Panc1 (cell line): ENCODE measurements at places on chromosomes 12 and 14.

GRCh38 chr12:40794087-40794486 lies 101.8 kb downstream of the CNTN1 start:
- no peak for DNase-seq

DNA sequence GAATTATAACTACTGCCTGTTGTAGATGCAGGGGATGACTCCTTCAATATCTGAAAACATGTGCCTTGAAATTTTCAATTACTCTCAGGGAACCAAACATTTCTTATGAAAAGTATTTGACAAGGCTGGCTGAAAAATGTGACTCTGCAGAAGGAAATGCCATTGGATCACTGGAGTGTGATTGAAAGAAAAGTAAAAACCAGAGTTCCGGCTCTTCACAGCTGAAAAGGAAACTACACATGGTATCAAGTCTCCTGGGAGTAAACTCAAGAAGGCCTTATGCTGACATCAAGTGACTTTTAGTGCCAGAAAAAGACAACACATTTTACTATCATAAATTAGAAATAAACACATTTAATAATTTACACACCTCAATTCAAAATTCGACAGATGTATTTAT lies 693.0 kb downstream of the LRFN5 start:
- DNase-seq, result no peak

GRCh38 chr14:56992332-56992820 lies 182.1 kb upstream of the OTX2 start:
- DNase-seq, result no peak

DNA sequence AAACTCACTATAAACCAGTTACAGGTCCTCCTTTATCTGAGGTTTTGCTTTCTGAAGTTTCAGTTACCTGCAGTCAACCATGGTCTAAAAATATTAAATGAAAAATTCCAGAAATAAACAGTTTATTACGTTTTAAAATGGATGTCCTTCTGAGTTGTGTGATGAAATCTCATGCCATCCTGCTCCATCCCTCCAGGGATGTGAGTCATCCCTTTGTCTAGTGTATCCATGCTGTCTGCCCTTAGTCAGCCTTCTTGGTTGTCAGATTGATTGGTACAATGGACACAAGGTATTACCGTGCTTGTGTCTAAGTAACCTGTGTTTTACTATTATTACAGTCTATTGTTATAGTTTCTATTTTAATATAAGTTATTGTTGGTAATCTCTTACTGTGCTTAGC lies 328.3 kb downstream of the APAF1 start:
- DNase-seq, result no peak

DNA sequence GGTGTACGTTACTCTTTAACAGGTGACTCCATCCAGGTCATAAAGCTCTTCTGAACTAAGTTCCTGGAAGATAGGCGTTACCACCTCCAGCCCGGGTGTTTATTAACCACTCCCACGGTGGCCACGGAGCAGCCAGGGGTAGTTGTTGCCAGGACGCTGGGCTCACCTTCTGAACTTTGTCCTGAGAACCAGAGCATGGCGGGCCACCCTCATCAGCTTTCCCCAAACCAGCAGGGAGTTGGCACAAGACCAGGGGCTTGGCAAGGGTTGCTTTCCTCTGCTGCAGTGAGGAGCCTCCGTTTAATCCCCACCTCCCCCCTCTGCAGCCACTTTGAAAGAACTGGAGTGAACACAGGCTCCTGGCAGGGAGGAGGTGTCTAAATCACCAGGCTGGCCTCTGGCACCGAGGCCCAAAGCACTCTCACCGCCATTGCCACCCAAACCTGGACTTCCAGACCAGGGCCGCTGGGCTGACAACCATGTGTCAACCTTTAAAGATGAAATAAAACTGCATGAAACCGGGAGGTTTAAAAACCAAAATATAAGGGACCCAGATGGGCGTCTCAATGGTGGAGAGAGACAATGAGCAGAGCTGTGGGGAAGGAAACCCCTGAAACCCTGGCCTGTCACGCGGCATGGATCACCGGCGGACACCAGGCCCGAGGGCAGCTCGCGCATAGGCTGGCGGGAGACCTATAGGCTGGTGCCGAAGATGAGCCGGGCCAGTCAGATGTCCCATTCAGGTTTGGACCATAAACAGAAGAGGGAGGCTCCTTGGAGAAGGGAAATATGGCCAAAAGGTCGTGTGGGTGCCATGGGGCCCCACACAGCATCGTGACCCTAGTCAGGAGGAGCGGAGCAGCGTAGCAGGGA lies 30.9 kb upstream of the TDRD9 start:
- DNase-seq, result no peak

DNA sequence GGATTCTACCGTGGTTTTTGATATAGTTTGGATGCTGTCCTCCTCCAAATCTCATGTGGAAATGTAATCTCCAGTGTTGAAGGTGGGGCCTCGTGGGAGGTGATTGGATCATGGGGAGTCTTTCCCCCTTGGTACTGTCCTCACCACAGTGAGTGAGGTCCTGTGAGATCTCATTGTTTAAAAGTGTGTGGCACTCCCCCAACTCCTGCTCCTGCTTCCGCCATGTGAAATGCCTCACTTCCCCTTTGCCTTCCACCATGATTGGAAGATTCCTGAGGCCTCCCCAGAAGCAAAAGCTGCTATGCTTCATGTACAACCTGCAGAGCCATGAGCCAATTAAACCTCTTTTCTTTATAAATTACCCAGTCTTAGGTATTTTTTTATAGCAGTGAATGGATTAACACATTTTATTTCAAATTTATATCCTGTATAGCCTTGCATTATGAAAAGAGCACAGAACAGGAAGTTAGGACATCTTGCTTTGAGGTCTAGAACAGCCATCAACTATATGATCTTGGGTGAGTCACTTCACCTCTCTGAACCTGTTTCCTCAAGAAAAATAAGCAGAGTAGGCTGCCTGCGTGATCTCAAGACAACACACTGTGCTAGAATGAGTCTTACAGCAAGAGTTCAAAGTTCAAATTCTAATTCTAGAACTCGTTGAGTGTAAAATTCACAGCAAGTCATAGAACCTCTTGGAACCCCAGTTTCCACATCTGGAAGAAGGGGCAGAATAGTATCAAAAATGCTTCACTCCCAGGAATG lies 160.9 kb upstream of the EEA1 start:
- peak; percentile 72 for DNase-seq
